ENCODE measurements at places on chromosomes 7 and 10. TPM values are rescaled to one million over a fixed set of nuclear protein-coding genes. Genes with fewer than 3 reads are reported as not detected.

GRCh38 chr10:103416436-103417147 lies 20.2 kb downstream of the PDCD11 start:
- DNase-seq, result peak; percentile 27

DNA sequence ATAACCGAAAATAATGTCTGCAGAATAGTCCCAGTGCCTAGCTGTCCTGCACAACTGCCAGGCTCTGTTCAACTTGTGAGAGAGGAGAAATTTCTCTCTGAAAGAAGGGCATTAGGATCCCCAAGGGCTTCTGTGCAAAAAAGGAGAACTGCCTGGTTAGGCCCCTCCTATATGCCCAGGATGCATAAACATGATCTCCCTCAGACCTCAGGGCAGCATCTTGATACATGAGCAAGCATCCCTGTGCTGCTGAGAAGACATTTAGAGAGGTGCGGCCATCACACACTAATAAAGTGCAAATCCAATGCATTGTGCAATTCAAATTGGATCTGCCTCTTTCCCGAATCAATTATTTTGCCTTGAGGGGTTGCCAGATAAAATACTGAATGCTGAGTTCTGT lies 553.6 kb downstream of the TNS3 start:
- DNase-seq, result no peak

- no peak for DNase-seq
These were observed 17.6 kb upstream of the MCM10 start for GRCh38 chr10:13143766-13144165.

DNA sequence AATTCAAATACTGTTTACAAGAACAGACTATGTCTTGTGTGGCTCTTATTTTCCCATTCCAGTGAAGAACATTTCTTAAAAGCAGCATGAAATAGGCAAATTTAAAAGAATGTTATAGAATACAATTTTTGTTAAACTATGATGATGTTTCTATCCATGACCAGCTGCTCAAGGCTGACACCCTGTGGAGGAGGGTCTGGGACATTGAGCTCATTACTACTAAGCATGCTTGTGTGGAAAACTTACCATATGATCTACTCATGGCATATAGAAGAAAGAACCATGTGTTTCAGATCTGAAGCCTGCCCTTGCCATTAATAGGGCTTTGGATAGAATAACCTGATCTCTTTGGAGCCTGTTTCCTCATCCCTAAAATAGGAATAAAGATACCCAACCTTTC lies 125.0 kb downstream of the FOXP2 start:
- no peak for DNase-seq

DNA sequence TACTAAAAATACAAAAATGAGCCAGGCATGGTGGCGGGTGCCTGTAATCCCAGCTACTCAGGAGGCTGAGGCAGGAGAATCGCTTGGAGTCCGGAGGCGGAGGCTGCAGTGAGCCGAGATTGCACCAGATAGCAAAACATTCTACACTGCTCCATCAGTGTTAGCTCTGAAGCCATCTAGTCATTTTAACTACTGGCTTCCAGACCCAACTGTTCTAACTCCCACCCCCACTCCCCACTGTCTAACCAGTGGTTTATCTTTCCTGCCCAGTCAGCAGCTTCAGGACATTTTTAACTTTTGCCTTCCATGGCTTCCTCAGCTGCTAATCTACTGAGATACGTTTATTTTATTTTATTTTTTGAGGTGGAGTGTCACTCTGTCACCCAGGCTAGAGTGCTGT lies 6.2 kb upstream of the FRAT1 start:
- DNase-seq, result no peak

ASIC3 gene
- 1.6 TPM for total RNA-seq

RBP4 gene
- total RNA-seq, result not detected

CCDC136 gene
- total RNA-seq, result 0.19 TPM

TCERG1L gene
- not detected for total RNA-seq
